Activated CD4-positive, CD25-positive, alpha-beta regulatory T cell treated with anti-CD3 and anti-CD28 coated beads, Interleukin-2, amount 50 U/mL, for 24 hours (primary cell): ENCODE measurements at places on chromosomes 1 and 21.

- no peak for ATAC-seq
These were observed 908 bp downstream of the DDI2 start for GRCh38 chr1:15618077-15618654.

- no peak for ATAC-seq
These were observed 1.0 kb downstream of the RAB7B start for GRCh38 chr1:206002160-206002559.

GRCh38 chr1:220775240-220775853 lies 11.4 kb upstream of the MTARC1 start:
- no peak for ATAC-seq

GRCh38 chr21:44695641-44696040 lies 1.3 kb upstream of the KRTAP10-12 start:
- ATAC-seq: no peak

- ATAC-seq: no peak
These were observed 150.3 kb upstream of the IRF2BP2 start for GRCh38 chr1:234760303-234760723.

GRCh38 chr1:24930260-24931145 lies at the start of gene RUNX3:
Gene RUNX3 (minus strand): TSS chr1:24930276. CDS start chr1:24929868, 408 bp downstream.
- ATAC-seq: peak; percentile 88

GRCh38 chr21:37671381-37671780 lies 244.9 kb downstream of the KCNJ6 start:
- ATAC-seq: no peak

- peak; percentile 25 for ATAC-seq
These were observed 31.9 kb downstream of the GNPAT start for GRCh38 chr1:231272880-231273279.

GRCh38 chr1:217590598-217590997 lies 40.3 kb downstream of the GPATCH2 start:
- ATAC-seq: no peak

DNA sequence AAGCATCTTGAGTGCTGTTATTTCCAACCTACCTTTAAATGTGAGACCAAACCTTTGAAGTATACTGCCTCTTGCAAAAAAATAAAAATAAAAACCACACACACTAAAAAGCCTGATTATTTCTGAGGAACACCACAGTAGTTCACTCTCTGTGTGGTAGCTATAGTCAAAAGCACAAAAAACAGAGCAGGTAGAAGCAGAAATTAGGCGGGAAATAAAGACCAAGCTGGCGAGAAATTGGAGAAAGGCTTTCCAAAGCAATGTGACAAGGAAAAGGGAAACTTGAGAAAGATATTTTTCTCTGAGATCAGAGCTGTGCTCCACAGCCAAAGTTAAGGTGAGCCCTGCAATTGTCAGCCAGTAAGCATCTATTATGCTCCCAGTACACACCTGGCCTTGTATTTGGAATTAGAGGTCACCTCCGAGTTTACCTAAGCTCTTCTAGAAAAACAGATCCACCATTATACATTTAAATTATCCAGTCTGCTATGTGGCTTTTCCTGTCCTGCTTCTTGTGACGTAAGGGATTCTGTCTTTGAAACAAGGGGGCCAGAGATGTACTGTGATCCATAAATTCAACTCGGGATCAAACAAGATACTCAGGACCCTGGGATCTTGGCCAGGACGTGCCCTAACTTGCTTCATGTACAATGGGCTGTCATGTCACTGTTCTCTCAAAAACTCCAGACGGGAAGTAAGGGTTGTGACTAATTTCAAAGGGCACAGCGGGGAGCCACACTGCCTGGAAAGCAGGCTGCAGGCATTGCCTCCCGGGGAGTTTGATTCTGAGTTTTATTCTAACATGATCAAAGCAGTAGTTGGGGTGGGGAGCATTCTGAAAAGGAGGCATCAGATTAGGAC lies 39.8 kb upstream of the RAB4A start:
- ATAC-seq: no peak
